ENCODE measurements at places on chromosomes 6 and 20.

- peak; percentile 78 for DNase-seq
These were observed 54.2 kb downstream of the TBC1D7 start for GRCh38 chr6:13273931-13274706.

GRCh38 chr20:47708140-47708807, 77.0 kb downstream of the SULF2 start:
- DNase-seq = no peak

DNA sequence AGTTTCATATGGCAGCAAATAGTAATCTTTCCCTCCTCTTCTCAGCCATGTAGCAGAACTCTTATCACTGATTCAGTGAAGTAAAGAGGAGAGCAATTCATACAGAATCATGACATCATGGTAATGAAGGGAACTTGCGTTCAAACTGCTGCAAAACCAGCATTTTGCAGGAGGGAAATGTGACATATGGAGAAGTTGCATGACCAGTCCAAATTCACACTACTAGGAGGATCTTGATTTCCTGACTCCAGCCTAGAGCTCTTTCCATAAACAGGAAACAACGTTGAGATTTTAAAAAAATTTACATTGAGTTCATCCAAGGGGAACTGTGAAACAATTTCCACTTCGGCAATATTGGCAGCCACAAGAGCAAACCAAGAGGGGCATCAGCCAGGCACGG, 63.8 kb downstream of the MBOAT1 start:
- no peak for DNase-seq

DNA sequence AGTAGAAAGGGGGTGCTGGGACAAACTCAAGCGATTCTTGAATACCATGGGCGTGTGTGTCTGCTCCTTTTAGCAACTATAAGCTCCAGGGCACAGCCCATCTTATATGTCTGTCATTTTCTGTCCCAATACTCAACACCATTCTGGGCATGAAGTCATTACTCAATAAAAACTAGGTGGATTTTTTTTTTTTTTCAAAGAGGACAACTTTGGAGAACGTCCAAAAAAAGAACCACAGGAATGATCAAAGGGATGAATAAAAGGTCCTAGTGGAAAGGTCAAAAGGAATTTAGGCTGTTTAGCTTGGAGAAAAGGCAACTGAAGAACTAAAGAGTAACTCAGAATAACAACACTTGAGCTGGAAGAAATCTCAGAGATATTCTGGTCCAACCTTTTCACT, 24.4 kb downstream of the UQCC1 start:
- no peak for DNase-seq

DNA sequence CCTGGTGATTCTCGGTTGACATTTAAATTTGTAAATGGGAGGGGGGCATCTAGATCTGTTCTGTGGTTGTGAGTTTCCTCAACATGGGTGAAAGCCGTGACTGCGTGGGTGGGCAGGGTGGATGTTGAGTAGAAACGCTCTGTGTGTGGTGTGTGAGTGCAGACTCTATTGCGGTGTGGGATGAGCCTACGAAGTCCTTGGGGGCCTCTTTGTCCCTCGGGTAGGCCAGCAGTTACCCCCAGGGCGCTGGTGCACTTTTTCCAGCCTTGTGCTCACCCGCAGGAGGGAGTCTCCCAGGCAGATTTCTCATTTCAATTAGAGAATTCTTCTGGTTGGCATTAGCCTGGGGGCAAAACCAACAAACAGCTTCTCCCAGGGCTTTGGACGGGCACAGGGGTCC, 10.6 kb downstream of the TOX2 start:
- DNase-seq = peak; percentile 68

GRCh38 chr6:11197175-11197536, 35.3 kb downstream of the NEDD9 start:
- no peak for DNase-seq

DNA sequence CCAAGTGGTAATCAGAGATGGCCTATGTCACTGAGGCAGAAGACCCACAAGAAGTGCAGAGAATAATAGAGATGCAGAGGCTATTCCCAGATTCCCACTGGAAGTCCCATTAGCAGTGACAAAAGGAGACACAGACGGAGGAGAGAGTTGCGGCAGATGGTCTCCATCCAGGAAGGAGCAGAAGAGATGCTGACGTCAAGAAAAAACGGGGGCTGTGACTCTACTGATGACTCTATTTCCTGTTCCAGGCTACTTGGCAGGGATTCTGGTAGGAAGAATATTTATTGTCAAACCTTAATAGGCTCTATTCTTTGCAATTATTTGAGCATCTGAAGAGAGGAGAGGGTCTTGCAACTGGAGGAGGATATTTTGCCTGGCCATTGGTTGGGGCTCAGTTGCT, 246.0 kb upstream of the ECI2 start:
- no peak for DNase-seq

- DNase-seq = no peak
These were observed 21.7 kb upstream of the DAAM2 start for GRCh38 chr6:39770446-39770845.
